Muscle of arm (tissue), 14 donors: ENCODE measurements at places on chromosomes 12 and 14.

DNA sequence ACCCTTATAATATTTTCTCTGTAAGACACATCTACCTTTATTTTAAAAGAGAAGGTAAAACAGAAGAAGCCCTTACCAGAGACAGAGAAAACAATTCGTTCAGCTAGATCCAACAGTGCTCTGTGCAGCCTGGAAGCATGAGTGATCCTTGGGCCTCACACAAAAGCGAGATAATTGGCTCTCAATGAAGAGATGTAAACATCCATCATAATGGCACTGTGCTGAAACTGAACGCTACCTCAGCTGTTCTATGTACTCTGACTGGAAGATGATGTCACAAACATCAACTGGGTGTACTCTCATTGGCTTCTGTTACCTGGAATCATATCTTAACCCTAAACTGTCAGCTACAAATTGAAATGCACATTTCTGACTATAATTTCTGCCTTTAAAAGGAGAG is at the start of gene MGAT4C:
Gene MGAT4C (minus strand): TSS at position 229 of the 400 bp plus-strand sequence.
- DNase-seq, result no peak

DNA sequence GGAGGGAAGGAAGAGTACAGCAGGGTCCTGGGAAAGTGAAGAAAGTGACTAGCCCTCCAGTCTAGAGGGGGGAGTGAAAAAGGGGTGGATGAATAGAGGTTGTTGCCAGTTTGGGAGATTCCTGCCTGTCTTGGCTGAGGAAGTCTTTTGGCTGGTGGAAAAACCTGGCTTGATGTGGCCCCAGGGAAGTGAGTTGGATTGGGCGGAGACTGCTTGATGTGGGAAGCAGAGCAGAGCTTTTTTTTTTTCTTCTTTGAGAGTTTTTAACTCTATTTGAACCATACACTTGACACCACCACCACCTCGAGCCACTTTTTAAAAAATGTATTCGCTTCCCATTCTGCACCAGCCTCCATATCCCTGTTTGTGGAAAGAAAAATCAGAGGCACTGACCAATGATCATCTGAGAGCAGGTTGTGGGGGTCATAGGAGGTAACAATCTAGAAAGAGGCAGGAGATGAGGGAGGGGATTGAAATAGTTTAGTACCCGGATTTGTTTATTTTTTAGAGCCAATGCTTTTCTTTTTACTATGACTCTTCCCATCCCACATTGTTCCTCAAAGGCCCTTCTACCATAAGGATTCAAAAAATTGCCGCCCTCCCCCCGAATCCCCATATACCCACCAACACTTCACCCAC is 690 bp upstream of the DTX3 start:
- peak; percentile 81 for DNase-seq

GRCh38 chr14:100749967-100750597 is 23.4 kb downstream of the DLK1 start:
- DNase-seq, result no peak

DNA sequence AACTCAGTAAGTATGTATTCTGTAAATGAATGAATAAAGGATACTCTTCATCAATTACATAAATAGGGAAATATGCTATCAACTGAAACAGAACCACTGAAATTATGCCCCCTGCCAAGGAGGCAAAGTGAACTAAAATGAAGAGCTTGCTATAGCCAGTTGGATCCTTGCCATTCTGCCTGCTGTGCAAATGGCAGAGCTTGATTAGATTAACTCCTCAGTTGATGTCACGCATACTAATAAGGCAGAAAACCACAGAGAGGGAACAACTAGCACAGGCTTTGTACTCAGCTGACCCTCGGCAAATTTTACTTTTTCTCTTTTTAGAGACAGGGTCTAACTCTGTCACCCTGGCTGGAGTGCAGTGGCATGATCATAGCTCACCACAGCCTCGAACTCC is 36.7 kb upstream of the FERMT2 start:
- no peak for DNase-seq

GRCh38 chr12:113886721-113887120 is 79.4 kb downstream of the RBM19 start:
- DNase-seq, result no peak

- DNase-seq, result no peak
Observed at GRCh38 chr14:67186172-67186768, 3.0 kb upstream of the GARIN2 start.

DNA sequence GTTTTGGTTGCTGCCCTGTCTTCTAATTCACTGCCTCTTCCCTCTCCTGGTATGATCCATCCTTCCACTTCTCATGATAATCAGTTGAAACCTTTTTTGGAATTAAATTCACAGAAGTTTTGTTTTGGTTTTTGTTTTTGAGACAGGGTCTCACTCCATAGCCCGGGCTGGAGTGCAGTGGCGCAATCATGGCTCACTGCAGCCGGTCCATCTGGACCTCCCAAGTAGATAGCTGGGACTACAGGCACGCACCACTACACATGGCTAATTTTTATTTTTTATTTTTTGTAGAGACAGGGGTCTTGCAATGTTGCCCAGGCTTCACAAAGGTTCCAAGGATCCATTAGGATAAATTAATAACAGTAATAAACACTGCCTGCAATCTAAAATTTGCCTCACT is 164.3 kb downstream of the PRKCH start:
- DNase-seq, result no peak

DNA sequence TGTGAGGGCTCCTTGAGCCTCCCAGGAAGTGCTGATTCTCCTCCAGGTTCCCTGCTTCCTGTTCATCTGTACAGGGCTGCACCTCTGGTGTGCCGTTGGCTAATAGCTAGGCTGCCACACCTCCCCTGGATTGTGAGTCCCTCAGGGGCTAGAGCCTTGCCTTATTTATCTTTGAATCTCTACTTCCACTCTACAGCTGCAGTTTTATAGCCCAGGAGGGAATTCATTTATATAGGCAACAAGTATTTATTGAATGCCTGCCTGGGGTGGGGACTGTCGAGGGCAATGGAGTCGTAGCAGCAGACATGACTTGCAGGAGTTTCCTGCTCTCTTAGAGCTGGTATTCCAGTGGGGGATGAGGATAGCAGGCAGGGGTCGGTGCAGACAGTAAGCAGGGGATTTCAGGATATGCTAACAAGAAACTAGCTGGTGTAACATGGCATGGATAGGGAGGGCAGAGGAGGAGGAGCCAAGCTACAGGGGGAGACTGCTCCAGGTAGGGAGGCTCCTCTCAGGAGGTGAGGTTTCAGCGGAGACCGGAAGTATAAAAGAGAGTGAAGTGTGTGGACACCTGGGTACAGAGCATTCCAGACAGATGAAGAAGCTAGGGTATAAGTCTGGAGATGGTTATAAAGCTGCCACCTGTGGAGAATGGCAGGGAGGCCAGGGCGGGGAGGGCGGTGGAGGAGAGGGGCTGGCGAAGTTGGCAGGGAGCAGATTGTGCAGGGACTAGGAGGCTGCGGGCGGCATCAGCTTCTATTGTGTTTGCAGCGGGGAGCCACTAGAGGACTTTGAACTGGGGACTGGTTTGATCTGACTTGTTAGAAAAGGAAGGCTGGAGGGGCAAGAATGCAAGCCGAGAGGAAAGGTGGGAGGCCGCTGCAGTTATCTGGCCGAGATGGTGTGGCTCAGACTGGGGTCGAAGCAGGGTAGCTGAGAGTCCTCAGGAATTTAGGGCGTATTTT is 17.2 kb downstream of the USP30 start:
- no peak for DNase-seq
